ENCODE measurements at places on chromosomes 5 and 9. TPM values are rescaled to one million over a fixed set of nuclear protein-coding genes. Genes with fewer than 3 reads are reported as not detected.

Gene SIT1
- 3.1 TPM for total RNA-seq

Gene CNOT6
- total RNA-seq: 25.7 TPM

Gene MAML1
- total RNA-seq: 26.8 TPM

Gene ESM1
- total RNA-seq: 0.38 TPM

Gene TRIO
- total RNA-seq: 149 TPM

GRCh38 chr5:32326216-32326772 is 13.6 kb upstream of the MTMR12 start:
- H3K4me3 ChIP-seq: no peak overlapping the region
- H3K4me1 ChIP-seq: peaks cover 9% of the 10 kb centered on the region
- no peak for DNase-seq
- no peak overlapping the region for H3K27ac ChIP-seq
- H3K36me3 ChIP-seq: no peaks in the 10 kb centered on the region
- H3K27me3 ChIP-seq: no peaks in the 10 kb centered on the region

DNA sequence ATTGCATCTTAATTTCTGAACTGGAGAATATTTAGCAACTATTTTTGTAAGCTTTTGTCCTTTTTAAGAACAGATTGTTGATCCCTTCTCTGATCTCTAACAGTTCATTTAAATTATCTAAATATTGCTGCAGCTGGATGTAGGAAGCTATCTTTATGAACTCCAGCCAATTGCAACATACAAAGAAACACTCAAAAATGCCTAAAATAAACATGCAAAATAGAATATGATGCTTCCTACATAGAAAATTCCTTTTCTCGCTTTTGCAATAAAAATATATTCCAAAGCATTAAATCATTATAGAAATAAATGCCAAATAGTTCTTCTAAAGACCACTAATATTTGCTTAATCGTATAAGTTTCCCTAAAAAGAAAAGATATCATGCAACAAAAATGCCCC is 218.6 kb downstream of the LURAP1L start:
- H3K4me1 ChIP-seq: no peaks in the 10 kb centered on the region
- no peaks in the 10 kb centered on the region for H3K27me3 ChIP-seq
- H3K4me3 ChIP-seq: no peak overlapping the region
- no peak overlapping the region for H3K27ac ChIP-seq
- no peaks in the 10 kb centered on the region for H3K36me3 ChIP-seq
- peak; percentile 56 for DNase-seq

GRCh38 chr5:156126716-156127115 is 200.2 kb upstream of the SGCD start:
- H3K4me3 ChIP-seq: no peak overlapping the region
- H3K27ac ChIP-seq: no peak overlapping the region
- no peaks in the 10 kb centered on the region for H3K4me1 ChIP-seq

- no peaks in the 10 kb centered on the region for H3K36me3 ChIP-seq
- H3K27me3 ChIP-seq: no peaks in the 10 kb centered on the region
- H3K27ac ChIP-seq: no peak overlapping the region
- no peak overlapping the region for H3K4me3 ChIP-seq
Measured at GRCh38 chr9:136853596-136854112, 1.5 kb downstream of the MAMDC4 start.

GRCh38 chr9:96245399-96245798 is 56.6 kb downstream of the HSD17B3 start:
- H3K4me3 ChIP-seq: no peak overlapping the region
- no peaks in the 10 kb centered on the region for H3K4me1 ChIP-seq
- no peak overlapping the region for H3K27ac ChIP-seq

- H3K27me3 ChIP-seq: no peaks in the 10 kb centered on the region
- no peaks in the 10 kb centered on the region for H3K4me1 ChIP-seq
- no peak overlapping the region for H3K4me3 ChIP-seq
- H3K36me3 ChIP-seq: no peaks in the 10 kb centered on the region
- no peak overlapping the region for H3K27ac ChIP-seq
Measured at GRCh38 chr5:5018578-5018970, 121.6 kb upstream of the ADAMTS16 start.

DNA sequence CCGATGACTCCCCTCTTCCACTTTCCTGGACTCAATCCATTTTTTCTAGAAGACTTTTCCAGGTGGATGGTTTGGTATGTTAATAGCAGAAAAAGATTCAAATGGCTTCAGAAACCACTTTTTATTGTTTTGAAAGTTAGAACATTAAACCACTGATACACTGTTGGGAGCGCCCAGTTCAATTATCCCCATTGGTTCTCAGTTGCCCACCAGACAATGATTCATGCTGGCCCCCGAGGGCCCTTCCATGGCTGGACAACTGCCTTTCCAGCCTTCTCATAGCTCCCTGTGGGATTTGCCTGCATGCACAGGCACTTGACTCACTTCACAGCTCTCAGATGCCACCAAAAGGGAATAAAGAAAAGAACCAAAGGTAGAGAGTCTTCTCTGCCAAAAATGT is 21.3 kb upstream of the ANKRD34B start:
- H3K4me3 ChIP-seq: no peak overlapping the region
- no peaks in the 10 kb centered on the region for H3K27me3 ChIP-seq
- no peaks in the 10 kb centered on the region for H3K4me1 ChIP-seq
- H3K27ac ChIP-seq: no peak overlapping the region

DNA sequence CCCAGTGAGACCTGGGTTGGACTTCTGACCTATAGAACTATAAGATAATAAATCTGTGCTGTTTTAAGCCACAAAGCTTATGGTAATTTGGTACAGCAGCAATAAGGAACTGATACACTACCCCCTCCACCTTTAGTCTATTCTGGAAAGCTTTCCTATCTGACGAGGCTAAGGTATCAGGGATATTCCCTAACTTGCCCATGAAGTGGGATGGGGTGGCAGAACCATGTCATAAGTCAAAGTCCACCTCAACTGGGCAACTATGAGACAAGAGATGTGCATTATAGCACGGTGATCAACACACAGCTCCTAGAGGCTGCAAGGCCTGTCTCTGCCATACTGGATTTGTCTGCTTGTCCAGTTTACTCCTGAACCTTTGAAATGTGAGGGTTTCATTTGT is 146.8 kb upstream of the RAD23B start:
- no peak overlapping the region for H3K4me3 ChIP-seq
- no peak for DNase-seq
- no peaks in the 10 kb centered on the region for H3K27me3 ChIP-seq
- no peaks in the 10 kb centered on the region for H3K4me1 ChIP-seq

GRCh38 chr9:94557376-94557775 is 2.5 kb downstream of the PCAT7 start:
- no peak overlapping the region for H3K27ac ChIP-seq
- DNase-seq: no peak
- H3K27me3 ChIP-seq: no peaks in the 10 kb centered on the region
- no peaks in the 10 kb centered on the region for H3K4me1 ChIP-seq
- no peaks in the 10 kb centered on the region for H3K36me3 ChIP-seq

DNA sequence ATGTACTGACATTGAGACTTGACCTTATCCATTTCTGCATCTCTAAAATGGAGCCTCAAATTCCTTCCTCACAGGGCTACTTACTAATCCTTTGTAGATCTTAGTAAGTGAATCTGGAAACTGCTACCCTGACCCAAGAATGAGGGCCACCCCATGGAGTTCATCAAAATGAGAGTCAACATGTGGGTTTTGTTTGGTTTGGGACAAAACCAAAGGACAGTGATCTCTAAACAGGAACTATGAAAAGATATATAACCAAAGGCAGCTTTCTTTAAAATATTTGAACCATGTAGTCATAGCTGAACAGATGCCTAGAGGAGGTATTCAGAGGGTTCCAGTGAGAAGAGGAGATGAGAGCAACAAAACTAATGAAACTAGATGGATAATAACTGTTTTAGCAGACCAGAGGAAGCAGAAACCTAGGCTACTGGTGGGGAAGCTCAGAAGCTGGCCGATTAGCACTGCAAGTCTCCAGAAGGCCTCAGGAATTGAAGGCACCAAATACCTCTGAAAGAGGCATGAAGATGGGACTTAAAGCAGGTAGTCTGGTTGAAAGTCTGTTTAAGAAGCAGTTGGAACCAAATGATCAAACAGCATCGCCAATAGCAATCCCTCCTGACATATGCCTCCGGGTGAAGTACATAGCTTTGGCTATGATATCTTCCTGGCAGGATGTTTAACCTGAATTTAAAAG is 45.8 kb downstream of the THOC3 start:
- DNase-seq: peak; percentile 31
- no peaks in the 10 kb centered on the region for H3K36me3 ChIP-seq
- no peak overlapping the region for H3K27ac ChIP-seq
- H3K4me3 ChIP-seq: no peak overlapping the region

DNA sequence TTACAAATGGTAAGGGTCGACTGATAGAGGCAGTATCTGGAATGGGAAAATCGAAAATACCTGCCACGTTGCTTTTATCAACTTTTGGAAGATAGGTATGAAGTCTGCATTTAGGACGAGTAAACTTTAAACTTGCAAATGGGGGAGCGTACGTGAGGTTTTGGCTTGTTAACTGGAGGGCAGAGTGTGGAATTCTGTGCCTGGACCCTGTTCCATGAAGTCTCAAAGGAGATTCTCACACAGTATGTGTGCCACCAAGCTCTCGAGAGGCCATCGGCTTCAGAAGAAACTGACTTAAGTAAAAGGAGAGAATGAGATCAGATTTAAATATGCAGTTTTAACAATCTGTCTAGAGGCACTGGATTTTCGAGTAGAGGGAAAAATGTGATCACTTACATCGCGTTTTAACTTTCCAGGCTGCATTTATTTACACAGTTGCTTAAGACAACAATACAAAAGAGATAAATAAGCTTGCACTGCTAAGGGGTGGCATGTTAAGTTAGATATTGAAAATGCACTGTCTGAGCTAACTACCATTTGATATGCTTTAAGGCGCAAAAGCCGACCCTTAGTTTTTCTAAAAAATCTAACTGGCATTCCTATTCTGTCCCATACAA is 401.6 kb downstream of the EBF1 start:
- H3K36me3 ChIP-seq: no peaks in the 10 kb centered on the region
- peaks cover 2% of the 10 kb centered on the region for H3K27me3 ChIP-seq
- peaks cover 4% of the 10 kb centered on the region for H3K4me1 ChIP-seq
- DNase-seq: no peak

GRCh38 chr9:133963166-133963565 is 29.0 kb downstream of the VAV2 start:
- no peak overlapping the region for H3K4me3 ChIP-seq
- H3K4me1 ChIP-seq: peaks cover 28% of the 10 kb centered on the region
- no peak overlapping the region for H3K27ac ChIP-seq
- no peaks in the 10 kb centered on the region for H3K36me3 ChIP-seq
- H3K27me3 ChIP-seq: no peaks in the 10 kb centered on the region
- no peak for DNase-seq

DNA sequence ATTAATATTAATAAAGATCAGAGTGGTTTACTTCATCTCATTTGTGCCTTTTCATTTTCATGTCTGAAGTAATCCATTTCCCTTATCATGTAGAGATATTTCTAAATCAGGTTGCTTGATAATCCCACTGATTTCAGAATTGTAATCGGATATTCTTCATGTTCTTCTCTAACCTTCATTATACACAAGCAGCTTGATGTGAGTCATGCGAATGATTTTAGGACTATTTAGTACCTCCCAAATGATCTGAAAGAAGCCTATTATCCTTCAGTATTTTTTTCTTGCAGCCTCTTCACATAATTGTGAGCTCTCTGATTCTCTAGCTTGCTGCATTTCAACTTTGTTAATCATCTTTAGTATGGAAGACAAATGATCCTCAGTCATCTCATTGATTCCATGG is 182.0 kb downstream of the GIN1 start:
- no peak overlapping the region for H3K27ac ChIP-seq
- H3K27me3 ChIP-seq: no peaks in the 10 kb centered on the region

GRCh38 chr5:65171645-65172044 is 310.1 kb downstream of the ADAMTS6 start:
- H3K4me1 ChIP-seq: no peaks in the 10 kb centered on the region
- no peak for DNase-seq
- H3K27me3 ChIP-seq: no peaks in the 10 kb centered on the region
- H3K27ac ChIP-seq: no peak overlapping the region

- H3K27me3 ChIP-seq: no peaks in the 10 kb centered on the region
- DNase-seq: peak; percentile 27
- no peak overlapping the region for H3K27ac ChIP-seq
Measured at GRCh38 chr9:101705135-101705661, 33.2 kb downstream of the GRIN3A start.

DNA sequence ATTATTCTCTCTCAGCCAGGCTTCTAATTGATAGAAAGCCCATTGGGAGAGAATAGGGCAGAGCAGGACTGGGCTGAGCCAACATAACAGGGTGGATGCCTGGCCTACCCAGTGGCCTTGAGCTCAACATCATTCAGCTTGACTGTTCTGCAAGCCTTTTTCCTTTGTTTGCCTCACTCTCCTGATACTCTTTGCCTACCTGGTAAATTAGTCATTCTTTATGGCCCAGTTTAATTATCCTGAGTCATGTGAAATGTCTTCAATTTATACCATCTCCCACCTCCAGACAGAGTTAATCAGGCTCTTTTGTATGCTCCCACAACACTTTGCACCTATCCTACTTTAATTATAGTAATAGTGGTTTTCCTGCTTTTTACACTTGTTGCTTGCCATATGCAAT is 13.6 kb downstream of the GLRA1 start:
- H3K27ac ChIP-seq: no peak overlapping the region
- no peak overlapping the region for H3K4me3 ChIP-seq
- H3K4me1 ChIP-seq: no peaks in the 10 kb centered on the region
- H3K36me3 ChIP-seq: no peaks in the 10 kb centered on the region
